Activated naive CD4-positive, alpha-beta T cell treated with anti-CD3 and anti-CD28 coated beads, Interleukin-2, amount 10 ng/mL, durations not matched to agents 7 days and 5 days (primary cell): ENCODE measurements at places on chromosomes 5 and 9.
A peak's percentile ranks its signal among the peaks of the same experiment; 100 is the strongest.

- no peak for DNase-seq
Measured at GRCh38 chr9:135517407-135517822, 3.8 kb upstream of the LCN1 start.

- no peak for DNase-seq
Measured at GRCh38 chr9:113296796-113297558, 6.2 kb downstream of the RNF183 start.

GRCh38 chr5:152271420-152271819 lies 133.7 kb downstream of the NMUR2 start:
- DNase-seq, result no peak

GRCh38 chr5:172065431-172066065 lies 59.1 kb upstream of the FBXW11 start:
- DNase-seq, result peak; percentile 13

DNA sequence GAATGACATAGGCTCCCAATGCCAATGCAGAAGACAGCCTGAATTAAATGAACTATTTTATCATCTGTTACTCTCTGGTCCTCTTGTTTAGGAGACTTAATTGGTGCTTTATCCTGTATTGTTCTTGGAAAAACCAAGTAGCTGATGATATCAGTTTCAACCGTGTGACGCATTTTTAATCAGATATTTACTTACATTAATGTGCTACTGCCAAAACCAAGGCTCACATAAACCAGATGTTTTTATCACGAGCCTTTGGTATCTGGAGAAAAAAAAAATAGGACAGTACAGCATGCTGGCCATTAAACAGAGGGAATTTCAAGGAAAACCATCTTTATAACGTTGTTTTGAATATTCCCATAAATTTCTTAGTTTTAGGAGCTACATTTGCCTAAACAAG lies 90.1 kb downstream of the ICE1 start:
- DNase-seq, result no peak

GRCh38 chr9:128877852-128878251 lies 3.9 kb downstream of the KYAT1 start:
- DNase-seq, result no peak

- peak; percentile 20 for DNase-seq
Measured at GRCh38 chr5:136133222-136133921, 727 bp downstream of the SMAD5 start.

GRCh38 chr5:2269656-2270055 lies 386.9 kb upstream of the IRX4 start:
- DNase-seq, result no peak

DNA sequence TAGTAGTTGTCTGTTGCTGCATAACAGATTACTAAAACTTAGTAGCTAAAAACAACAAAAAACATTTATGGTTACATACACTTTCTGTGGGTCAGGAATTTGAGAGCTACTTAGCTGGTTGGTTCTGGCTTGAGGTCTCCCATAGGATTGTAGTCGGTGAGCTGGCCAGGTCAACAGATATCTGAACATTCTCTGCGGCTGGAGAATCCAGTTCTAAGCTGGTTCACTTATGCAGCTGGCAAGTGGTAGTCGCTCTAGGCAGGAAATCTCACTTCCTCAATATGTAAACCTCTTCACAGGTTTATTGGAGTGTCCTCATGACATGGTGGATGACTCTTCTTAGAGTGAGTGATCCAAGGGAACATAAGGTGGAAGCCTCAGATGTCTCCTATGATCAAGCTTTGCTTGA lies 65.7 kb upstream of the TNFAIP8 start:
- DNase-seq, result no peak

- no peak for DNase-seq
Measured at GRCh38 chr5:110644357-110644756, 82.1 kb downstream of the TMEM232 start.

DNA sequence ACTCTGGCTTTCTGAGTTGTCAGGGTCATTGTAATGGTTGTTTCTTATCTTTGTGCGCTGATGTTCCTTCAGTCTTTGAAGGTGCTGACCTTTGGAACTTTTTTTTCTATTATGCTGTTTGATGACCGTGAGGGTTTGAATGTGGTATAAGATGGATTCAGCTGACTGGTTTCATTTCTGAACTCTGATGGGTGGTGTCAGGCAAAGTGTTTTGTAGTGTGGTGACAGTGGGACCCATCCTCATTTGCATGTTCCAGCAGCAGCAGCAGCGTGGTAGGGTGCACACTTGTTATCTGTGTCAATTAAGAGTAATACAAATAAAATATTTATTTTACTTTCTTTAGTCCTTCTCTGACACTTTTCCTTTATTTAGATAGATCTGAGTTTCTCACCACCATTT lies 227.7 kb upstream of the PRR16 start:
- DNase-seq, result no peak

DNA sequence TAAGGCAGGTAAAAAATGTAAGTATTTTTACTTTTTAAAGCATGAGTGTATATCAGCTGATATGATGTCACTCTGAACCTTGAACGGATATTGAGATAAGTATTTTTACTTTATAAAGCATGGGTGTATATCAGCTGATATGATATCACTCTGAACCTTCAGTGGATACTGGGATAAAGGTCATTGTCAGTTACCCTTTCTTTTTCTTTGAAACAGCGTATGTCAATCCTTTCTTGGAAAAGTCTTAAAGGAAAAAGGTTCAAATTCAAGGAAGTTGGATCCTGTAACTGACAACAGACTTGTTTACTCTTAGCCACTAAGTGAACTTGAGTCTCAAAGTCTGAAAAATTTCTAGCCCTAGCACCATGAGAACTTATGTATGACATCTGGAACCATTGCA lies 61.7 kb upstream of the IFNK start:
- DNase-seq, result no peak

- no peak for DNase-seq
Measured at GRCh38 chr5:11527652-11528349, 376.4 kb downstream of the CTNND2 start.

GRCh38 chr9:77218612-77219011 lies 41.3 kb downstream of the VPS13A start:
- DNase-seq, result no peak

- no peak for DNase-seq
Measured at GRCh38 chr5:19733612-19734495, 254.1 kb downstream of the CDH18 start.

GRCh38 chr5:150532996-150533395 lies 25.1 kb downstream of the NDST1 start:
- no peak for DNase-seq

DNA sequence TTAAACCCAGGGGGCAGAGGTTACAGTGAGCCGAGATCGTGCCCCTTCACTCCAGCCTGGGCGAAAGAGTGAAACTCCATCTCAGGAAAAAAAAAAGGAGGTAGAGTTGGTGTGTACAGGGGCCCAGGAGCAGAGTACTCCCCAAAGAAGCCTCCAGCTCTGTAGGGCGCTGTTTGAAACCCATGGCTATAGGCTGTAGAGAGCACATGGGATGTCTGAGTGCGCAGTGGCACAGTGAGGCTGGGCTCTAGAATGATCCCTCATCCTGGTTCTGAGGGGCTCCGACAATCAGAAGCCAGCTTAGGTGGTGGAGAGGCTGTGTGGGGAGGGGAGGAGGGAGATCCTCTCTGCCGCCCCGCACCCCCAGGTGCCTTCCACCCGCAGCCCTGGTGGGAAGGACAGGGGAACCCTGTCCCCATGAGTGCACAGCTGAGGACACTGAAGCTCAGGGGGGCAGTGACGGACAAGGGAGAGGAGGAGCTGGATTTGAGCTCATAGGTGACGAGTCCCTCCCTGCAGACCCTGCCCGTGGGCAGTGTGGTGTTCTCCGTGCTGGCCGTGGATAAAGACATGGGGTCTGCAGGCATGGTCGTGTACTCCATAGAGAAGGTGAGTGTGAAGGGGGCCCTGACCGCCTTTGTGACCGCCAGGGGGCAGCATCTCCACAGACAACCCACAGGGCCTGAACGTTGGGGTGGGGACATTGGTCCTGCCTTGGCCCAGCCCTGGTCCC lies 24.6 kb downstream of the CDHR2 start:
- peak; percentile 83 for DNase-seq

- peak; percentile 33 for DNase-seq
Measured at GRCh38 chr9:5767968-5768932, 64.7 kb downstream of the ERMP1 start.

GRCh38 chr9:740221-740620 lies 101.3 kb upstream of the DMRT1 start:
- no peak for DNase-seq

DNA sequence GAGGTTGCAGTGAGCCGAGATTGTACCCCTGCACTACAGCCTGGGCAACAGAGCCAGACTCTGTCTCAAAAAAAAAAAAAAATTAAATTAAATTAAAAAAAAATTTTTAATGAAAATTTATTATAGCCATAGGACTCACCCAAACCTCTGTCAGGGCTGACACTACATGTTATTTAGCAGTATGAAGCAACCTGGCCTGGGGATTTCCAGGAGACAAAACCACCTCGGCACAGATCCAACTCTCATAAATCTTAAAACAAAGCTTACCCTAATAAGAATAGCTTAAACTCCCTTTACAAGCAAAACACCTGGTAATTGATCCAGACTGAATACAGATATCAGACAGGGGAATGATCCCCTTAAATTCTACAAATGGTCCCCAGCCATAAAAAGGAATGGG lies 38.4 kb downstream of the PPP1R2B start:
- no peak for DNase-seq

- DNase-seq, result no peak
Measured at GRCh38 chr5:14749579-14750101, 85.1 kb downstream of the OTULIN start.

- no peak for DNase-seq
Measured at GRCh38 chr5:73280821-73281746, 108.1 kb downstream of the TMEM174 start.

- no peak for DNase-seq
Measured at GRCh38 chr5:111734013-111734412, 23.0 kb downstream of the NREP start.

DNA sequence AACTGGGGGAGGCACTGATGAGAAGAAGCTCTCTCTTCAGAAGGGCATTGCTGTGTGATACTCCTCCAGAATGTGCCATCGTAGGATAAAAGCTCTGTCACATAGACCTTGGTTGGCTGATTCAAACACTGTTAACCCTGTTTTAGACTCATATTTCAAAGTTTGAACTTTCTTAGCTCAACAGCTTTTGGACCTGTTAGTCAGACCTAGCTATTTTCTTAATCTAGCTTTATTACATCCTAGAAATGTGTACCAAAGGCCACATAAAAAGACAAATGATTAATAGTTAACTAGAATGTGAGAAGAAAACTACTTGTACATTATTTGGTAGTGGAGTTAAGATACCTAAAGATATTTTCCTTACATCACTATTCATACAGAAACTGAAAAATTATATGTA lies 4.3 kb downstream of the RHOBTB3 start:
- no peak for DNase-seq
